ENCODE measurements at places on chromosomes 5 and 9.

DNA sequence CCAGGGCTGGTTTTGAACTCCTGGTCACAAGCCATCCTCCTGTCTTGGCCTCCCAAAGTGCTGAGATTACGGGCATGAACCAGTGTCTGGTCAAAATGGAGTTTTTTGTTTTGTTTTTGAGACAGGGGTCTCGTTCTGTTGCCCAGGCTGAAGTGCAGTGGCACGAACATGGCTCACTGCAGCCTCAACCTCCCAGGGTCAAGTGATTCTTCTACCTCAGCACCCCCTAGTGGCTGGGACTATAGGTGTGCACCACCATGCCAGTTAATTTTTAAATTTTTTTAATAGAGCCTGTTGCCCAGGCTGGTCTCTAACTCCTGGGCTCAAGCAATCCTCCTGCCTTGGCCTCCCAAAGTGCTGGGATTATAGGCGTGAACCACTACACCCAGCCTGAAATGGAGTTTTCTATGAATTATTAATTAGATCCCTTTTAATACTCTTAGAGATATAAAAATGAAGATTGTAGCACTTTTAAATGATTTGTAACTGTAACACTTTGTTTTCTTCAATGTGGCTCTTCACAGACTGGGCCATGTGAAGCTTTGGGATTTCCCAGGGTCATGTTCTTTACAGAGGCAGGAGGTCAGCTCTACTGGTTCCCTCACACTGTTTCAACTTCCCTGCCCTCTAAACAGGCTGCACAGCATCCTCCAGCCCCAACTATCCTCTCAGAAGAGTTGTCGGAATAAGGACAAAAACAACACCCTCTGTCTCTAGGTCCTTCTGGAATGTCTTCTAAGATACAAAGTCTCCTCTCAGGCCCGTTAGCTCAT lies 32.7 kb upstream of the SPARC start:
- DNase-seq: no peak

- no peak for DNase-seq
These were observed 137.0 kb downstream of the COL23A1 start for GRCh38 chr5:178453224-178453623.

DNA sequence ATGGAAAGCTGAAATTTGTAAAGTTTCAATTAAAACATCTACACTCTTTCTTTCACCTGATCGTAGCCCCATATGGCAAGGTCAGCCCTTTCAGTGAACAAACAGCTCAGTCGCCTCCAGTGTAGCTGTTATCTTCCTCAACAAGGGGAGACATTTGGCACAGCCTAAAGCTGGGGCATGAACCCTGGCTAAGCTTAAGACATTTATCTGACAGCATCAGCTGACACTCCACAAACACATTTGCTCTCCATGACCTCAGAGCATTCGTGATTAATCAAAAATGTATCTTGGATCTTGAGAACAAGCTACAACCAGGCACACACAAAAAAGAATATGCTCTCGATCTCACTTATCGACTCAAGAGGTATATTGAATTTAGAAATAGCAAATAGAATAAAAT lies 67.3 kb downstream of the POU5F2 start:
- no peak for DNase-seq

DNA sequence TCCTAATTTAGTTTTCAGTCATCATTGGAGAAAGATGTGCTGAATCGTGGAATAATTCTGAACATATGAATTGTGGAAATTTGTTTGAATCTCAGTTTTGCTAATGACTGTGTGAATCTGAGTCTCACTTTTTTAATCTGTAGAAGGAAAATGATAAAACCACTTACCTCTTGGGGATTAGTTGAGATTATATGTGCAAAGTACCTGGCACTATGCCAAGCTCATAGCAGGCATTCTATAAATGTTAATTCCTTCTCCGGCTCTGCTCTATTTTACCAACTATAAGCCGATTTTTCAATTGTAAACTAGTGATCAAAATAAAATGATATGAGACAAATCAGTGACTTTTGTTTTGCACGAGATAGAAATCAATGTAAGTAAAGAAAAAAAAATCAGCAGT lies 290.8 kb downstream of the TRPM3 start:
- DNase-seq: no peak

DNA sequence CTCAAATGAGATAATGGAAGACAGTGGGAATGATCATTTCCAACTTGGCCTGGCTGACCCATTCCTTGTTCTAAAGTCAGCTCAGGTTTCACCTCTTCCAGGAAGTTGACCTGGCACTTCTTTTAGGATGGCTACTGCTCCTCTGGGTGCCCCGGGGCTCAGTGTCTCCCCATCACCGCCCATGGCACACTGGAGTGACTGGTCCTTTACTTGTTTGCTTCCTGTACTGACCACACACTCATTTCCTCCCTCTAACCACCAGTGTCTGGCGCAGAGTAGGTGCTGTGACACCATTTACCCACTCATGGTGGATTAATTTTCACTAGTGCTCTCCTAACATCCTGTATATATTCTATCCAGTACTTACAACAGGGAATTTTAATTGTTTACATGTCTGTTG lies 183.5 kb downstream of the CDK5RAP2 start:
- DNase-seq: no peak

All from activated CD4-positive, alpha-beta T cell treated with anti-CD3 and anti-CD28 coated beads for 1 hour (primary cell).